D341Med (cell line): ENCODE measurements at places on chromosomes 11 and 22.
A peak's percentile ranks its signal among the peaks of the same experiment; 100 is the strongest.

- no peak for DNase-seq
These were observed 49.3 kb upstream of the THY1 start for GRCh38 chr11:119472186-119472855.

DNA sequence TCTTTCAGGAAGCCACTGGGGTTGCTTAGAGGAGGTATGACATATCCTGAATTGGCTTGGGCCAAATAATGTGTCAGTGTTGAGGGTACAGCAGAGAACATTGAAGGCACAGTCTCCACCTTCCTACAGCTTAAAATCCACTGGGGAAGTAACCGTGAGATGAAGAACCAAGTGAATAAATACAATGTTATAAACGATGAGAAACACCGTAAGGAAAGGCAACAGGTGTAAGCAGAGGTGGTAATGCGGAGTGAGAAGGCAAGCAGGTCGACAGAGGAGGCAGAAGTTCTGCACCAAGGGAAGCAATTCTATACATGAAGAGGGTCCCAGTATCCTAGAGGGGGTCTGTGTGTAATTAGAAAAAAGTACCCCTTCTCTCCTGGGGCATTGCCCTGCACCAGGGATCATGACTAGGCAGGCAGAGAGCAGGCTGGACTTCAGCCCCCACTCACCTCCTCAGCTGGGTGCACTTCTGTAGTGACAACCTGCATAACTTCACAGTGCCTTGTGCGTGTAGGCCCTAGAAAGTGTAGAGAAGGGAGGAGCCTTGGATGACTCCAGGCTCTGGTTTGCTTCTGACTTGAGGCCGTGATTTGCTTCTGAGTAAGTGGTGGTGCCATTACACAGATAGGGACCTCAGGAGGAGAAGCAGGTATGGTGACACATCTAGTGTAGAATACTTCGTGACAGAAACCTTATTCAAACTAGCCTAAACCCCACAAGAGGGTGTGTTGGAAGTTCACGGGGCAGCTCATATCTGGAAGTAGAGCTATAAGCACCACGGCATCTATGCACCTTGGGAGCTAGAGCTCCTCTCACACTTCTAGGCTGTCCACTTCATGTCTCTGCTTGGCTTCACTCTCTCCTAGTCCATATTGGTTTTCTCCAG is 4.9 kb downstream of the MYOD1 start:
- DNase-seq = no peak

GRCh38 chr11:116636341-116636929 is 136.4 kb downstream of the BUD13 start:
- DNase-seq = peak; percentile 3

DNA sequence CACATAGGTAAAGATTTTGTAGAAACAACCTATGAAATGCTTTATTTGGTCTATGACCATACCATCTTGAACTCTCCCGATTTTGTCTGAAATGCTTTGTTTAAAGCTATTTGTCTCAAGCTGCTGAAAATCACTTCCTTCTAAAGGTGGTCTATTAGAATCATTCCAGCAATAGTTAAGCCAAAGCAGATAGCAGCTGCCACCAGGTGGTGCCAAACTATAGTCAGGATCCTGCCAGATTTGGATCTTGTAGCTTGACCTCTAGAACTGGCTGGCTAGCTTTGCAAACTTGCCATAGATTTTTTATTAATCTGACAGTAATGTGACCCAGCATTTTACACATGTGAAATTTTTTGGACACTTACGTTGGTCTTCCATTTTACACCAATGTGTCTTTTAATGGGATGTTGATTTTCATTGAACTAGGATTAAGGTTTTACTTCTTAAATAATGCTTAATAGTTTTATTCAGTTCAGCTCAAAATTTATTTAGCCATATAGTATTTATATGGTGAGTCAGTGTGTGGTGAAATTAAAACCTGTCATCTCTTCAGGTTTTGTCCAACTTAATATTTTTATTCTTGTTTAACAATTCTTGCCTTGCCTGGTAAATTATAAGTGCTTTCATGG is 19.7 kb downstream of the CTR9 start:
- DNase-seq = peak; percentile 68

- DNase-seq = no peak
These were observed 1.9 kb downstream of the TEAD1 start for GRCh38 chr11:12675951-12676711.

DNA sequence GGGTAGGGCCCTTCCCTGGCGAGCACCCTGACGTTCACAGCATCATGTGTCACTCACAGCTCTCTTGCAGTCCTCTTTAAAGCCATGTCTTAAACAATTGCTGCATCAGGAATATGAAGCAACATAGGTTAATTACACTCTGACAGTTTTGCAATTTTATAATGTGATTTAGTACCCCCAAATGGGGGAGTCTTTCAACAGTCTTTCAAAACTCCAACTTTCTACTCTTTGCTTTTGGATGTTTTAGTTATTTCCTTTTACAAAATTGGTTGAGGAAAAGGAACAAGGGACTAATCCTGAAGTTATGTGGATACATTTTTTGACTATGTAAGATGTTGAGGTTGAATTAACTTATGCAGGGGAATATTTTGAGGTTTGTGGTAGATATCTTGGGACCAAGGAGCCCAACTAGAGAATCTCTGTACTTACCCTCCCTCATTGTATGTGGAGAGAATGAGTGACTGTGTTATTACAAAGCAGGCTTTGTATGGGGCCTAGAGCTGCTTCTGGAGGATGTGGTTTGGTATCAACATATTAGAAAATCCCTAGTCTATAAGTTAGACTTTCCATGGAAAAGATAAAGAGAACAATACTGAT is at the start of gene MMP8:
Gene MMP8 (minus strand): TSS at position 51 of the 597 bp plus-strand sequence. CDS start 99 bp downstream, outside the sequence.
- no peak for DNase-seq

DNA sequence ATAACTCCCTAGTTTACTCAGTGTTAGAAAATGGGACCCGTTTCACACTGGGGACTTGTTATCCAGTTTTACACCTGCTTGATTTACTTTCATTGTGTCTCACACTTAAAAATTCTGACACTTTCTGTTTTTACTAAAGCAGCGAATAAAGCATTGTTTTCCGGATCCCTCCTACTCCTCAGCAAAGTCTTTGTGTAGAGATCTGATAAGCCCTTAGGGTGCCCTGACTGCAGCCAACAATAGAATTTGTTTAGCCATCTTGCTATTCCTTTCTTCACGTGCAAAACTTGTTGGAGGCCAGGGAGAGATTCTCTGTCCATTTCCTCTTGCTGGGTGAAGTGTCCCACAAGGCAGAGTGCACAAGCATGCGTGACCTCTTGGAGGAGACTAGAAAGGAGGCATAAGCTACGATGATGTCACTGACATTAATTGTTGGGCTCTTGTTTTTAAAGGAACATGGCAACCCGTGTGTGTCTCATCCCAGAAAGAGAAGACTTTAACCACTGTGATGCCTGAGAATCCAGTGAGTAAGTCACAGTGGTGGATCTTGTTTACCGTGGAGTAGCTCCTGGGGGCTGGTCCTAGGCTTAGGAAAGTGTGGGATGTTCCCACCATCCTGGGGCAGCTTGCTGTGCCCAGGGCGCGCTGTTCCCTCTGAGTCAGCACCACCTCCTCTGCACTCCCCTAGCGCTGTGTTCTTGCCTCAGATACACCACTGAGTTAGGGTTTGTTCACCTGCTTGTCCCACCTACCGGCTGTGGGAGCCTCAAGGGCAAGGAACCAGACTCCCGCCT is 27.7 kb downstream of the MICAL2 start:
- DNase-seq = no peak
